Psoas muscle (tissue), 8 donors: ENCODE measurements at places on chromosomes 11 and 22.

- DNase-seq: no peak
Measured at GRCh38 chr11:27250867-27251665, 111.9 kb downstream of the CCDC34 start.

DNA sequence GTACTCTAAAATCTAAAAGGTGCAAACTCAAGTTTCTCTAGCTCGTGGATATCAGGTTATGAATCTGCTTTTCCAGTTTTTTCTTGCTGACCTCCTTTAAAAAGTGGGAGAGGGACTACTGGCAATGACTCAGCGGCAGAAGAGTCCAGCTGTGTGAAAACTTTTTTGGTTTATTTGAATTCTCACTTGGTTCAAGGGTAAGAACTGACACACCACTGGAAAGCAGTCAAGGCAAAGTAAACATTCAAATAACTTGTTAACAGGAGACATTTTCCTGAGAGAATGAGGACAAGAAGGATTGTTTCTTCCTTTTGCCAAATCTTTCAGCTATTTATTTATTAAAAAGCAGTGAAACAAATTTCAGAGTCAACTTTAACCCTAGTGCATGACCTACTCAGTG lies 36.1 kb downstream of the CDON start:
- DNase-seq: no peak

DNA sequence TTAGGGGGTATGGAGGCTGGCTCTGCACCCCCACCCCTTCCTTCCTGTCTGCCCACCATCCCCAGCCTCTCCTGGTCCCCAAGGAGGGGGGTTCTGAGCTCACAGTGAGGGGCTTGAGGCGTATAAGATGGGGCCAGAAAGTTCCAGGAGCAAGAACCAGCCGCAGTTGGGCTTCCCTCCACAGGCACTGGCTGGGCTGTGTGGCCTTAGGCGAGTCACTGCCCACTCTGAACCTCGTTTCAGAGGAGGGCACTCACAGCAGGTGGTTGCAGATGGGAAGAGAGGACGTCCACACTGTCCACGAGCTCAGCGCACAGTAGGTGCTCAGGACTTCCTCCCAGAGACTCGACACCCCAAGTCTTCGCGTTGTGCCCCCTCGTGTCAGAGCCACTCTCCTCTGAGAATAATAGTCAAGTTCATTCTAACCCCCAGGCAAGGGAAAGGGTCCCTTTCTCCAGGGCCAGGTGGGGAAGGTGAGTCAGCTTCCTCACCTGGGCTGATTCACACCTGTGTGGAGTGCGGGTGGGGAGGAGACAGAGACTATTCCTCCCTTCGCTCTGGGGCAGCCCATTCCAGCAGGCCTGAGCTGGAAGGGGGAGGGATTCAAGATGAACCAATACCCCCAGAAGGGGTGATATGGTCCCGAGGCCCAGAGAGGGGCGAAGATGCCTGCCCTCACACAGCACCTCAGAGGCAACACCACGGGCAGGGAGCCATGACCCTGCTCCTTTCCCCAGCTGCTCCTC lies 29.3 kb downstream of the RPL3 start:
- no peak for DNase-seq

GRCh38 chr11:28703371-28703770 lies 595.2 kb downstream of the METTL15 start:
- no peak for DNase-seq

DNA sequence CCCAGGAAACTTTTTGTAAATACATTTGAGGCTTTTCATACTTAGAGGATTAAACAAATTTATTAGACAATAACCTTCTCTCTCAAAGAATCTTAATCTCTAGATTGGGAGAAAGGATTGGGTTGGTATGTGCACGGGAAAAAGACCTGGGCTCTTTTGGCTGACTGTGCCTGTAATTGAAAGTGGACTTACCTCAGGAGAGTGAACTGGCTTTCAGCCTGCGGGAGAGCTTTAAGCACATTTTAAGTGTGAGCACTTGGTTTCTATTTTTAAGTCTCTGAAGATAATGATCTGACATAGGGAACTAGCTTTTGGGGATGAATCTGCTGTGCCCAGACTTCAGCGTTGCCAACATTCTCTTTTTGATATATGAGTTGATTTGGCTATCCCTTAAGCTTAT lies 35.8 kb downstream of the UVRAG start:
- no peak for DNase-seq

GRCh38 chr22:41801886-41802285 lies 1.4 kb downstream of the CCDC134 start:
- DNase-seq: no peak

DNA sequence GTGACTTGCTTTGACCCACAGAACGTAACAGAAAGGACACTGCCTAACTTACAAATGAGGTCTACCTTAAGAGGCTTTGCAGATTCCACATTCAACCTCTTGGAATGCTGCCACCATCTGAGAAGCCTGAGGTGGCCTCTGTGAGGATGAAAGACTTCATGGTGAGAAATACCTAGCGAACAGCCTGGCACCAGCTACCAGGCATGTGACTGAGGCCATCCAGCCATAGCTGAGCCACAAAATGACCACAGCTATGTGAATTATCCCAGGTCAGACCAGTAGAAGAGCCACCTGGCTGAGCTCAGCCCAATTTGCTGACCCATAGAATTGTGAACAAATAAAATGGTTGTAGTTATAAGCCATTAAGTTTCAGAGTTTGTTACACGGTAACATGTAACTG lies 37.5 kb downstream of the PPARA start:
- DNase-seq: no peak

- DNase-seq: no peak
Measured at GRCh38 chr11:32171445-32171844, 80.6 kb downstream of the RCN1 start.

- DNase-seq: no peak
Measured at GRCh38 chr11:3723014-3723708, 52.0 kb upstream of the CHRNA10 start.

DNA sequence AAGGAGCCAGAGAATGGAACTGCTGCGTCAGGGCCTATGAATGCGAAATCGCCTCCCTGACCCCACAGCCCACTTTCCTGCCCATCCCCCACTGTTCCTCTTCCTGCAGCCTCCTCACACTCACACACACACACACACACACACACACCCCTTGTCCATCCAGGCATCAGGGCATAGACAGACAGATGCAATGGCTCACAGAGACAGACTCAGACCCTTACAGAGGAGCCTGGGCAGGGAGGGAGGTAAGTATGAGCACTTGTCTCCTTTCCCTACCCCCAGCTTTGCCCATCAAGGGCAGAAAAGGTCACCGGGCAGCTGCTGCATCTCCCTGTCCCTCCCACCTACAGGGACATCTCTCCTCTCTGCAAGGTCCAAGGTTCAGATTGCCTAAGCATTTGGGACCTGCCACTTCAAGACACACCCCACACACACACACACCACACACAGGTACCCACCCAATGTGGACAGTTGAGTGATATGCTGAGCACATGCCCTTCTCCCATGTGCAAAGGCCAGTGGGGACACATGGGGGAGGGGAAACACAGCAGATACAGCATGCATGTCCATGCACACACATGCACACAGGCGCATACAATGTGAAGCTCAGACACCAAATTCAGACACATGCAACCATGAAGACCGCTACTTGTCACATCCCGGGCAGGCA lies 2.0 kb upstream of the NRXN2 start:
- DNase-seq: no peak

DNA sequence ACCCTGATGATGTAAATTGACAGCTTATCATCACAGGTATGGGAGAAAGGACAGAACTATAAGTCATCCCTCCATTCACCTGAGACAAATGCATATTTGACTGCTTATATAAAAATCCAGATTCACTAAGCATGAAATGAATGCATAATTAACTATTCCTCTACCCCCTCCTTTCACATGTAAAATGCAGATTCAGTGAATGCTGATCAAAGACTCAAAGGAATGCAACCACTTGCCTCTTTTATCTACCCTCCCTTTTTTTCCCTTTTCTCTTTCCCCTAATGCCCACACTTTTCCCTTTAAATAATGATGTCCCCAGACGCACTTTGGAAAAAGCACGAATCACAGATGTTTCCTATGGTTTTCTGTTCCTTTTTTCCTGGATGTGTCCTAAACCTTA lies 4.5 kb upstream of the PLAAT4 start:
- DNase-seq: no peak

GRCh38 chr11:78313181-78313795 lies 104.3 kb downstream of the GAB2 start:
- DNase-seq: no peak

DNA sequence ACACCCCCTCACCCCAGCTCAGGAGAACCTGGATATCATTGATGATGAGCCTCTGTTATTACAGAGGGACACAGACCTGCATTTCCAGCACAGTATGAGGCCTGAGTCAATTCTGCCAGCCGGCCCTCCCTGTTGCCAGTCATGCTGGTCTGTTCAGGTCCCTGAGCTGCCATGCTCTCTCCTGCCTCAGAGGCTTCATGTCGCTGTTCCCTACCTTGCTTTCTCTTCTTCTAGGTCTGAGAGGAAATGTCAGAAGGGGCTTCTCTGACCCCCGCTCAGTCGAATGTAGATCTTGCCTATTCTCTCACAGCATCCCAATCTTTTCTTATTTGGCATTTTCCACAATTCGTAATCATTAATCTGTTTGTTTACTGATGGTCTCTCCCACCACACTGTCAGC lies 21.8 kb upstream of the ABCC8 start:
- DNase-seq: no peak

GRCh38 chr11:111512296-111513239 lies at the start of gene BTG4:
BTG4 (minus strand) TSS chr11:111512386; CDS start chr11:111498776, 13,610 bp downstream.
- DNase-seq: no peak

- no peak for DNase-seq
Measured at GRCh38 chr11:33157103-33158027, 3.9 kb downstream of the CSTF3 start.
